ENCODE measurements at places on chromosomes 12 and 14. TPM values are rescaled to one million over a fixed set of nuclear protein-coding genes. Genes with fewer than 3 reads are reported as not detected.
A peak's percentile ranks its signal among the peaks of the same experiment; 100 is the strongest.

DNA sequence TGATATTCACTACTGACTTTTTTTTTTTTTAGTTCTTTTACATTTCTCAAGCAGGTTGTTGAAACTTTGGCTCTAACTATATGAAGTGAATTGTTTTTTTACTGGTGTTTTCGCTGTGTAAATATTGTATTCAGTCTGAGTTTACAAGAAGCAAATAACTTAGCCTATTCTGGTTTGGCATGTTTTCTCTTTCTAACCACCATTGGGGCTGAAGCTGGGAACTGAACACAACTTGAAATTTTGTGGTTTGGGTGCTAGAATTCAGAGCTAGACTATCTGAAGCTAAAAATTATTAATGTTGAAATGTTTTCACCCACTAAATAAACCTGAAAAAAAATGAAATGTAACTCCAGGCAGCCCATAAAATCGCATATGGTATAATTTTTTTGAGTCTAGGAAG is 37.2 kb downstream of the RAD51B start:
- DNase-seq = no peak

- no peak for DNase-seq
Measured at GRCh38 chr14:100091386-100091785, 26.2 kb downstream of the EVL start.

GRCh38 chr14:89469210-89470198 is 52.5 kb upstream of the FOXN3 start:
- DNase-seq = no peak

DNA sequence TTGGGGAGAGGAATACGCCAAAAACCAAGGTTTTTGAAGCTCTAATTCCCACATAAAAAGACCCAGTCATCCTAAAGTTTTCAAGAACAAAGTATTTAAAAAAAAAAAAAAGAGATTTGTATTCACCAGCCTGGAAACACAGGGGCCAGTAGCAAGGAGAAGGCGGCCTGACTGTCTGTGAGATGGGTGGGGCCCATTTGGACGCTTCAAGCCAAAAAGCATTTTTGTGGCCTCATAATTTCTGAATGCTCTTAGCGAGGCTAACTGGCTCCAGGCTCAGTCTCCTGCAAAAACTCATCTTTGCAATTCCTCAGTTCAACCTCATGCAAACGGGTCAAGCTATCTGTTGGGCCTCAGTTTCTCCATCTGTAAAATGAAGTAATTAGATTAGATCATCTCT is 514.1 kb downstream of the MED13L start:
- DNase-seq = no peak

DNA sequence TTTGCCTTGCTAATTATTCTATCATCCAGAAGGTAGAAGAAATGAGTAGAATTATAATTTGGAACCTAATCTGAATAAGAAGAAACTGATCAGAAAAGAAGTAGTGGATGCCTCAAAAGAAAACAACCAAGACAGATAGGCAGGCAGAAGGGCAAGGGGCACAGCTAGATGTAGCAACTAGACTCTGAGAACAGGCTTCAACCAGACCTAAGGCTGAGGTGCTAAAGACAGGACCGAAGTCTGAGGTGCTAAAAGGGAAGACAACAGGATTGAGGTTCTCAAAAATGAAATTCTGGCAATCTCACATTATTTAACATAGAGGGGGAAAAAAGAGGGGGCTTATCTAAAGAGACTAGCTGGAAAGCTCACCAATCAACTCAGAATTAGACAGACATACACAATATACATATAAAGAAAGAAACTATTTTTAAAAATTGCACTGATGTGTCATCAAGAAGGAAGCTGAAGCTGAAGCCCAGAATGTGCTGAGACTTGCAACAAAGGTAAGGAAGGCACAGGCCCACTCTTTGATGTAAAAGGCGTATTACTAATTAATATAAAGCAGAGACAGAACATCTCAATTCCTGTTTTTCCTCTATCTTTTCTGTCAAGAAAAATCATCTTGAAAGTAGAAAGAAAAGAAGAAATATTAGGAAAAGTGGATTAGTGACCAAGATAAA is 43.8 kb upstream of the CSRNP2 start:
- DNase-seq = no peak

DNA sequence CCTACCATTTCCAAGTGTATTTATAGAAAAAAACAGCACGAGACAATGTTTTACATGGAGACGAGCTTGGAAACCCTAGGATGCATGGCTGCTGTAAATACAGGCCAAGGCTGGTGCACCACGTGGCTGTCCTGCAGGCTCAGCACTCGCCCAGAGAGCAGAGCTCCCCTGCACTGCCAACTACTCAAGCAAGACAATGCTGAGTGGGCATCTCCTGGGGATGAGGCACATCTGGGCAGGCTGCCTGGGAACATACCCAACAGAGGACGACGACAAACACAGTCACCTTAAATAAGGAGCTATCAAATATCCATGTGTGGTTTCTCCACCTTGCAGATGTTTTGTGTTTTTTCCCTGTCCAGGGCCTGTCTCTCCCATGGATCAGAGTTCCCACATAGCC is 128.3 kb upstream of the PRMT8 start:
- DNase-seq = no peak

- no peak for DNase-seq
Measured at GRCh38 chr14:103140316-103141109, 17.3 kb downstream of the TNFAIP2 start.

DNA sequence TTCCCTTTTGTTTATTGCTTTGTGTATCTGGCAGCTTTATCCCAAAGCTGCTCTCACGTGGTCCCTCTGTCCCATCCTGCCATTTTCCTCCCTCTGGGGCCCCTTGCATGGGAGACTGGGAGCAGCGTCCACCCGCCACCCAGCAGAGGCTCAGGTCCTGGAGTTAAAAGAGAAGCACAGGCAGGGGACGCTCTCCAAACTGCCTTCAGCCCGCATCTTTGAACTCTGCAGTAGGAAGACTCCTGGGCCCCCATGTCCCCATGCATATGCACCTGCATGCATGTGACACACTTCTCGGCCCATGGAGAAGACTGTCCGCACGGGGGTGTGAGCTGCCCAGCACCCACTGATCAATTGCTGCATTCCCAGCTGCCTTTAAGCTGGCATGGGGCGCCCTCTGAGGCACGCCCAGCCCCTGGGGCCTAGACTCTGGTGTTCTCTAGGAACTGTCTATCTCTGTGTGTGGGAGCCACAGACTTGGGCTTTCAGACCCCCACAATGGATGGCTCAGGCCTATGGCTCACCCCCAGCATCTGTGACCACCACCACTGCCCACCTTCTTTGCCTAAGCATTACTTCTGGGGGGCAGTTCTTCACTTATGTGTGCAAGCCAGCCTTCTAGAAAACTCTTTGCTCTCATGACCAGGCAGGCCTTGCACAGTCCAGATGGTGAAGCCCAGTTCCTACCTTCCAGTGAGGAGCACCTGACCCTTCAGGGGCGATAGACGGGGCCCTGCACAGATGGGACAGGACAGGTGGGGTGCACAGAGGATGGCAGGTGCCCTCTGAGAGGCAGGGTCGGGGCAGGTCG is 96.1 kb upstream of the DIO3 start:
- DNase-seq = no peak

DNA sequence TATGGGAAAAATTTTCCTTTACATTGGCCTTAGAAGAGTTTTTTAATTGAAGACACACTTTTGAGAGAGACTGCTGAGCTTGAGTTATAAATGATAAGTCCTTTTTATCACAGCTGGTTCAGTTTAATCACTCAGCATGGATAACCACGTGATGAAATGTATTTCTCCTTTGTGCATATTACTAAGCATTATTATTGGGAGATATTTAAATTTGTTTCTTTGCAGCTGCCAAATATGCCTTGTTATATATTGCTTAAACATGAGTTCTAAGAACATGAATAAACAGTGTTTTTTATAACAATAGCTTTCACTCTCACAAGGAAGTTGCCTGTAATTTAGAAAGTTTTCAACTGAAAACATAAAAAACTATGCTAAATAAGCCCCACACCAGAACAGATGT is 293.5 kb upstream of the LRFN5 start:
- no peak for DNase-seq

GRCh38 chr12:132393245-132393795 is 63.9 kb upstream of the GALNT9 start:
- no peak for DNase-seq

DNA sequence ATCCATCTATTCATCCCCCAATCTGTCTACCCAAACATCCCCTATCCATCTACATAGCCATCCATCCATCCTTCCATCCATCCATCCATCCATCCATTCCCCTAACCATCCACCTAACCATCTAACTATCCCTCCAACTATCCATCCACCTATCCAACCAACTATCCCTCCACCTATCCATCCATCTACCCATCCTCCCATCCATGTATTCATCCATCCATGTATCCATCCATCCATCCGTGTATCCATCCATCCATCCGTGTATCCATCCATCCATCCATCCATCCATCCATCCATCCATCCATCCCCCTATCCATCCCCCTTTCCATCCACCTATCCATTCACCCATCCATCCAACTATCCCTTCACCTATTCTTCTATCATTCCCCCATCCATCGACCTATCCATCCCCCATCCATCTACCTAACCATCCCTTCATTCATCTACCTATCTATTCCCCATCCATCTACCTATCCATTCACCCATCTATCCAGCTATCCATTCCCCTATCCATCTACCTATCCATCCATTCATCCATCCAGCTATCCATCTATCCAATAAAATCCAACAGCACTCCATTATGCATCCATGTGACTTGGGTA is 131.7 kb downstream of the VRK1 start:
- no peak for DNase-seq

DNA sequence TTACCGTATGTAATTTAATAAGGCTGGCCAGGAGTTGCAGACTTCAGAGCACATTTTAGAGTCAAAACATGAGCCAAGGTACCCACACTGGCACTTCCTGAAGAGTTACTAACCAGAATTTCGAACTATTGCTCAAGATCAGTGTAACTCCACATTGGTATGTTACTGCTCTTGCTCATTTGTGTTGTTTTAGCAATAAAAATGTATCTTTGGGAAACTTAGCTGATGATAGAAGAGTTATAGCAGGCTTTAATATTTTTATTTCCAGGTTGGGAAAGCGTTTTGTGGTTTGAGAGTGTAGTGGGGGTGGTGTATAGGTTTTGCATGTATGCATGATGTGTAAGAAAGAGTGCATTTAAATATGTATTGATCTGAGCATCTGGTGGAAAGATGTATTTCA is 96.6 kb downstream of the SCN8A start:
- DNase-seq = no peak

- DNase-seq = no peak
Measured at GRCh38 chr12:75888874-75889613, 142.5 kb downstream of the PHLDA1 start.

- no peak for DNase-seq
Measured at GRCh38 chr14:22597265-22597664, 835 bp upstream of the ABHD4 start.

DNA sequence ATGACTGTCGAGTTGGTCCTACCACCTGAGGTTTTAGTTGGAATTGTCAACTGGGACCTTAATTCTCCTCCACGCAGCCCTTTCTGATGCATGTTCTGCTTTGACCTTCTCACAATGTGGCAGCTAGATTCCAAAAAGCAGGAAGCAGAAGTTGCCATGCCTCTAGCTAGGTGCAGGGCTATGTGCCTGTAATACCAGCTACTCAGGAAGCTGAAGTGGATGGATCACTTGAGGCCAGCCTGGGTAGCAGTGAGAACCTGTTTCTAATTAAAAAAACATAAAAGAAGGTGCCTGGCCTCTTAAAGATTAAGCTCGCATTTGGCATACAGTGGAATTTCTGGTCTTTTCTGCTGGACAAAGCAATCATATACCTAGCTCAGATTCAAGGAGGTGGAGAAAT is 77.1 kb downstream of the FGD4 start:
- no peak for DNase-seq

- no peak for DNase-seq
Measured at GRCh38 chr12:114092981-114093380, 126.9 kb upstream of the RBM19 start.

- peak; percentile 55 for DNase-seq
Measured at GRCh38 chr12:943051-943450, 6.4 kb downstream of the RAD52 start.

IL31 gene
- total RNA-seq = not detected

CMA1 gene
- total RNA-seq = not detected

PTPRB gene
- total RNA-seq = 13.3 TPM

RGS6 gene
- 0.68 TPM for total RNA-seq

OVCH1 gene
- total RNA-seq = 0.10 TPM

CLEC1A gene
- total RNA-seq = 1.00 TPM

SENP1 gene
- total RNA-seq = 19.1 TPM

GPHN gene
- 33.3 TPM for total RNA-seq
